Dermis blood vessel endothelial cell (primary cell): ENCODE measurements at places on chromosomes 12 and 14.
A peak's percentile ranks its signal among the peaks of the same experiment; 100 is the strongest.

- DNase-seq = no peak
Observed at GRCh38 chr12:48285751-48286650, 64.7 kb downstream of the ZNF641 start.

DNA sequence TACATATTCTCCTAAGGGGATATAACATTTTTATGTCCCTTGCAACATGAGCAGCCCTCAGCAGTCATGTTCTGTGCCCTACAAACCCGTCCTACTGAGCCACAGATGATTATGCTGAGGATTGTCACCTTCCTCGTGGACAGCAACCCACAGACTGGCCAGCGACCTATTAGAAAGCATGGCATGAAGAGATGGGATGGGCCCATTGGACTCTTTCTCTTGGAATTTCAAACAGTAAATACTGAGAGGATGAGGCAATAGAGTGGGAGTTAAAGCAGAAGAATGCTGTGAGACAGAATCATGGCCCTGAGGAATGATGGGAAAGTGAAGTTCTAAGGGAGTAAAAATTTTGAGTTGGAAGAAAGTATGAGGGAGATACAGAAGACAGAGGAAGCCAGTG lies 149.9 kb upstream of the BTG1 start:
- DNase-seq = no peak

DNA sequence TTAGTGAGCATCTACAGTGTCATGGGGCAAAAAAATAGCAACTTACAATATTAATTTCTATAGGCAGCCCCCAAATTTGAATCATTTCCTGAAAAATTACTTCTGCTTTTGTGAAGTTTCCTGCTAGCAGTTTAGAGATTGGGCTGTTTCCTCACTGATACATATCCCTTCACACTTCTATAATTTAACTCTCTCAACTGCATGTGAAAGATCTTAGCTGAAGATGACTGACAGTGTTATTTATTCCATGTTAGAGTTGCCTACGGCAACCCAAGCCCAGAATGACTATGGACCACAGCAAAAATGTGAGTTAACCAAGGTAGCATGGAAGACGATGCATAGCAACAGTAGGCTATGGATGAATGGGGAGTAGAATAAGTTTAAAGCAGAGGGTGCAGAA lies at the start of gene KLRG1:
Gene KLRG1, plus strand, starts transcription at position 134 of the 400 bp plus-strand sequence. Its CDS starts 90 bp downstream, at position 224.
- DNase-seq = peak; percentile 16

DNA sequence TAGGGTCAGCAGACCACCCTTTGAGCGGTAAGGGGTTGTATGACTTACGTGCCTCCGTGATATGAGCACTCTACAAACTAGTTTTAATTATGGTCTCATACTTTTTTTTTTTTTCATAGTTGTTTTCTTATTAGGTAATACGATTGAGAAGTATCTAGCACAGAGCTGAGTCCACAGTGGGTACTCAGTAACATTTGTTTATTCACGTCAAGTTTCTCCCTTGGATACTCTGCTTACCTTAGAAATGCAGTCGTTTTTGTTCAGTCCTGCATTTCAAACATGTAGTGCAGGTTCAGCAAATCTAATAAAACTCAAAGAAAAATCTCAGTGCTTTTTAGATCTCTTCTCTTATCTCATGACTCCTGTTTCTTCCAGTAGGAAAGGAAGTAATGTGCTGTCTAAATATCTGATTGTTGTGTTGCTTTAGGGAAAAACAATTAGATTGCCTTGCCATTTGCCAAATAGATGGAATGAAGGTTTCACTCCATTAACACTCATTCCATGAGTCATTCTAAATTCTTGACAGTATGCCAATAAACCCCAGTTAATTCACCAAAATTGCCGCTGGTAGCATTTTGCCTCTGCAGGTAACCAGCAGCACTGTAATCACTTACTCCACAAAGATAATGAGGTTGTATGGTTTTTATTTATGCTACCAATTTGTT lies 118.9 kb downstream of the PTCSC3 start:
- DNase-seq = peak; percentile 18

- no peak for DNase-seq
Observed at GRCh38 chr12:14999021-14999694, 26.3 kb downstream of the PDE6H start.

- DNase-seq = no peak
Observed at GRCh38 chr14:99579120-99579836, 24.7 kb downstream of the CCDC85C start.

DNA sequence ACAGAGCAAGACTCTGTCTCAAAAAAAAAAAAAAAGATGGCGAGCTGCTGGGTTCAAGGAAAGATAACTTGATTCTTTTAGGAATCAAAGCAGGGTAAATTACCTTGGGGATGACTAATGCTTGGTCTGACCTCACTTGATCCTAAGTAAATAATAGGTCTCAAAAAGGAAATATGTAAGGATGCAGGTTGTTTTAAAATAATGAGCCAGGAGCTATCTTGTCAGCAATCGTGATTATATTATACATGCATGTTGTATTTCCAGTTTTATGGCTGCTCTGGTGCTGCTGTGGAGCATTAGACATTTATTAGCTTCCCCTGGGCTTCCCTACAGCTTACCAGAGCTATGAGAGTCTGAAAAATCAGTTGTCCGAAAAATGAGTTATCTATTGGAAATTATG lies 2.6 kb downstream of the EIF2B2 start:
- DNase-seq = no peak

DNA sequence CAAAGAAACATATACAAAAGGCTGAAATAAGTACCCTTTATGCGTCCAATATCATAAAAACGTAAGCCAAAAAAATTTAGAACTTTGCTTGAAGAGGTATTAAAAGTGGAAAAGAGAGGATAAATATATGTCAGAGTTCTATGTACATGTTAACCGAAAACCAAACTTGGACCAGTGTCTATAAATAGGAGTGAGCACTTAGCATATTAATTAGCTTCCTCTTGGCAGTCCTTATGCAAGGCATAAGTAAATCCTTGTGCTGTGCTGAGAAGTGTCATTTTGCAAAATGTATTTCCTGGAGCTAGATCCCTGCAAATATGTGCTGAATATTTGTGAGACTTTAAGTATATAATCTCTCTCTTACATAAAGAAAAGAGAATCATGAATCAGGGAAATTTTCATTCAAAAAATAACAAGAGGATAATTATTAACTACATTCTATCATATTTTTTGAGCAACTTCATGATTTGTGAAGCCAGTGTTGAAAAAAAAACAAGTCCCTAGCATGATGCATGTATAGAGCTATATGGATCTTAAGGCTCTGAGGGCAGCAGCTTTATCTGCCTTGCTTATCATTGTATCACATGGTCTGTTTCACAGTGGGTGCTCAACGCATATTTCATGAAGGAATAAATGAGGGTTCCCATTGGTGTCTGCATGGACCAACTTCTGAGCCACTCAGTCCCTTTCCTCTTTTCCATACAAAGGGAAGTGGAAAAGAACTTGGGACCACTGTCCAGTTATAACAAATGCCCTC lies 326.1 kb downstream of the PDZRN4 start:
- no peak for DNase-seq

DNA sequence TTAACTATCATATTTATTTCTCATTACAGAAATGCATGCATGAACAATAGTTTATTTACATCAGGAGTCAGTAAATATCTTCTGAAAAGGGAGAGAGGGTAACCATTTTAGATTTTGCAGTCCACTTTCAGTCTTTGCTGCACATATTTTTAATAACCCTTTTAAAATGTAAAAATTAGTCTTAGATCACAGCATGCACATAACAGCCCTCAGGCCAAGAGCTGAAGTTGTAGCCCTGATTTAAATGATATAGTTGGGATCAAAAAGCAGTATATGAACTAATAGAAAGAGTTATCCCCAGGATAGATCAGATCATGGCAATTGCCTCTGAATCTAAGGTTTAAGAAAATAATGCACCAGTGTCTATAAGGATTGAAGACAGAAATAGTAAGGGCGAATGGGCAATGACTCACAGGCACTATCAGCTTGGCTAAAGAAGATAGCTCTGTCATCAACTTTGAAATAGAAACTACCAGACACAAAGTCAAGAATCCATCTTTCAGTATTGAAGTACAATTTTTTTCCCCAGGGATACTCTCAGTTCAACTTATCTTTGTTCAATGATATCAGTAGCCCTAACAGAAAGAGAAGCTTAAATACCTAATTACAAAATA lies 13.1 kb upstream of the CLEC7A start:
- peak; percentile 23 for DNase-seq

- no peak for DNase-seq
Observed at GRCh38 chr14:25120261-25120660, 70.3 kb upstream of the STXBP6 start.

GRCh38 chr12:126554625-126555024 lies 1489.4 kb downstream of the AACS start:
- DNase-seq = no peak

DNA sequence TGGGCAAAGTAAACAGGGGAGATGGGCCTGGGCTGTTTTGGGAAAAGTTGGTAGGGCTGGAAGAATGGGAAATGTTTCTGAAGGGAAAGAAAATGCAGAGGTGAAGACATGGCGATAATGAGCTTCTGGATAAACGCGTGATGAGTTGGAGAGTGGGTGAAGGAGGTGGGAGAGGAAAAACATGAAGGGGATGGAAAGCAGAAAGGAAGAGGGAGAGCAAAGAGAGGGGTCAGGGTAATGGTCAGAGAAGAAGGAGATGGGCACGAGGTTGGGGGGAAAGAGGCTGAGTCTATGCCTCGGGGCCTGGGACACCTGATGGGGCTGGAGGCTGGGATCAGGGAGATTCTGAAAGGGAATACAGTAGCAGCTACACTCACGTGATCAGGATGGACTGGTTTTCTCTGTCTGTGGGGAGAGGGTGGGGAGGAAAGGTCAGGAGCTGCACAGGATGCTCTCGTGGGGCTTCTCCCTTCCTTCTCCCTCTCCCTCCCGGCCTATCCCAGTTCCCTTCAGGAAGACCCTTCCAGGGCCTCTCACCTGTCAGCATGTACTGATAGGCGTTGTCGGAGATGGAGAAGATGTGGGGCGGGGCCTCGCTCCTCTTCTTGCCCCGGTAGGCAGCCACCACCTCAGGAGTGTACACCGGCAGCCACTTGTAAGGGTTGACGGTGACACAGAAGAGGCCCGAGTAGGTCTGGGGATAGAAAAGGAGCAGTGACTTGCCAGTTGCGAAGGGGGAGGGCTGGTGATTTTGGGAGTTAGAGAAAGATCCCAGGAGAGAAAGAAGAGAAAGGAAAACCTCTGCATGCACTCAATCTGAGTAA lies 3.1 kb downstream of the MYH7 start:
- no peak for DNase-seq

DNA sequence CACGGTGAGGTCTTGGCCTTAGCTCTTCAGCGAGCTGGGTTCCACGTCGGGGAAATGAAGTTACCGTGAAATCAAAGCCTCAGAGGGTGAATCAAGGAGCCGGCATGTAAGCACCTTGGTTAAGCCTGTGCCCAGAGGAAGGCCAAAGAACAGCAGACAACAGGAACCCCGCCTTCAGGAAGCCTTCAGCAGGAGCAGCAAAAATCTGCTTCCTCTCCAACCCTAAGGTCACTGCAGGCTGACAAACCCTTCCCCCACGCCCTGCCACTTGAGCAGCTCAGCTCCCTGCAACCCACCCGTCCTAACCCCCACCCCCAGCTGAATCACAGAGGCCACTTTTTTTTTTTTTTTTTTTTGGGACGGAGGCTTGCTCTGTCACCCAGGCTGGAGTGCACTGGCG lies 72.9 kb upstream of the LTA4H start:
- DNase-seq = peak; percentile 90

DNA sequence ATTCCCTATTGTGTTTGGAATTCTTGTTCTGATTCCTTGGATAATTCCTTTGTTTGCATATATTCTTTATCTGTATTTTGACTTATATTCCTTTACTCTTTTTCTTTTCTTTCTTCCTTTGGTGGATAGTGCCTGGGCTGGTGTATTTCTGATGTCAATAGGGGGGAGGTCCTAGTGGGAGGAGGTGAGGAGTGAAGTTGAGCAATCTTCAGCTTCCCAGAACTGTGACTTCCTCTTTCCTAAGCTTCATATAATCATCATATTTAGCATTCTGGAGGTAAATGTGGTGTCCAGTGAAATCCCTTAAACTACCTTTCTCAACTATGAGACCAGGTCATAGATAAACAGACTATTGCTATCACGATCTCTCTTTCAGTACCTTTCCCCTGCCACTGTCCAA lies 29.6 kb upstream of the TBPL2 start:
- no peak for DNase-seq

GRCh38 chr14:72929316-72930080 lies 3.2 kb downstream of the DCAF4 start:
- DNase-seq = no peak

GRCh38 chr12:17954788-17955187 lies 135.2 kb downstream of the RERGL start:
- DNase-seq = peak; percentile 12

DNA sequence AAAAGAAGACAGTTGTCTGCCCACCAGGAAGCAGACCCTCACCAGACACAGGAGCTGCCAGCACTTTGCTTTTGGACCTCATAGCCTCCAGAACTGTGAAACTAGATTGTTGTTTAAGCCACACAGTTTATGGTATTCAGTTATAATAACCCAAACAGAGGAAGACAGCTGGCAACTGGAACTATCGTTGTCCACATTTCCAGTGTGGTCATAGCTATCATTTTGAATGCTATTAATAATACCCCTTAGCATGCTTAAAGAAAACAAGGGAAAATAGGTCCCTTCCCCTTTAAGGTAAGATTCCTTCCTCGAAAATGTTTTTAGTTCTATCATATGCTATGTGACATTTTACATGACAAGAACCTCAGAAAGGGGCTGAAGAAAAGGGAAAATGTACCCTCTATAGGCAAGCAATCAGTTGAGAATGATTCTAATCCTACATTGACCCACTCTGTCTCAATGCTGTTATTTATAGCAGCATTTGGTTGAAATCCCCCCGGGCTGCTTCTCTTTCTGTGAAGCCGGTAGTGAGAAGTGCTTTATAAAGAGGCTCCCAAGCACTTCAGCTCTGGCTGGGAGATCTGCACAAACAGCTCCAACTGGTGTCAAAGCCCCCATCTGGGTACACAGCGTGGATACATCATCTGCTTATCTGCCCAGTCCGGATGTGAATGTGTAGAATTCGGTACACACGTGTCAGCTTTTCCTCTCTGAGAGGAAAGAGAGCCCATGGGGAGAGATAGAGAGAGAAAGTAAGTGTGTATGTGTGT lies 221.2 kb upstream of the FLRT2 start:
- peak; percentile 83 for DNase-seq

DNA sequence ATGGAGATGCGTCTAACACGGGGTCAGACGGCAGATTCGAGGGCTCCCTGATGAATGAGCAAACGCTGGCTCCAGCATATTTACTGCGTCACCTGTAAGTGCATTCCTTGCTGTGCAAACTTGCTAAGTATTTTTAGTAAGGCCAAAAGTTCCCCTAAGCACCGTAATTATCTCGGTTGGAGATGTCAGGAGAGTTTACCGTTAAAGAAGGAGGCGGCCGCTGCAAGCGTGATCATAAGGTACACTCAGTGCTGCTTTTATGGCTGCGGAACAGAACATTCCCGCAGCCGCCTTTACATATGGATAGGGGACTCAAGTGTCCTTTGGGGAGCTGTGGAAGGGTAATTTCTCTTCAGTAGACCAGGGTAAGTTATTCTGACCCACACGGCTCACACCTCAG lies 175.6 kb downstream of the GLT1D1 start:
- DNase-seq = no peak

- DNase-seq = no peak
Observed at GRCh38 chr12:53484686-53485575, 14.3 kb downstream of the MAP3K12 start.
